Activated CD4-positive, alpha-beta T cell treated with anti-CD3 and anti-CD28 coated beads, Interleukin-2, amount 10 ng/mL, durations not matched to agents 7 days and 5 days (primary cell): ENCODE measurements at places on chromosomes 12 and 14. TPM values are rescaled to one million over a fixed set of nuclear protein-coding genes. Genes with fewer than 3 reads are reported as not detected.

Gene DDX11
- total RNA-seq: 143 TPM

Gene IFNG-AS1
- not detected for total RNA-seq

Gene TESPA1
- total RNA-seq: 136 TPM

Gene NOS1
- total RNA-seq: not detected

Gene KLRG1
- 3.0 TPM for total RNA-seq

Gene FOXA1
- not detected for total RNA-seq

Gene MAP3K9
- total RNA-seq: 4.8 TPM

Gene FAIM2
- total RNA-seq: 0.50 TPM

Gene CHMP4A
- 79.8 TPM for total RNA-seq

Gene BICDL1
- 65.9 TPM for total RNA-seq

Gene ZDHHC22
- total RNA-seq: not detected

Gene TMTC1
- not detected for total RNA-seq

- H3K4me3 ChIP-seq: no peak overlapping the region
- peaks cover 20% of the 10 kb centered on the region for H3K4me1 ChIP-seq
- peaks cover 93% of the 10 kb centered on the region for H3K27me3 ChIP-seq
- DNase-seq: no peak
- no peak overlapping the region for H3K27ac ChIP-seq
- H3K36me3 ChIP-seq: no peaks in the 10 kb centered on the region
These were observed 6.7 kb downstream of the B4GALNT1 start for GRCh38 chr12:57626111-57626920.

DNA sequence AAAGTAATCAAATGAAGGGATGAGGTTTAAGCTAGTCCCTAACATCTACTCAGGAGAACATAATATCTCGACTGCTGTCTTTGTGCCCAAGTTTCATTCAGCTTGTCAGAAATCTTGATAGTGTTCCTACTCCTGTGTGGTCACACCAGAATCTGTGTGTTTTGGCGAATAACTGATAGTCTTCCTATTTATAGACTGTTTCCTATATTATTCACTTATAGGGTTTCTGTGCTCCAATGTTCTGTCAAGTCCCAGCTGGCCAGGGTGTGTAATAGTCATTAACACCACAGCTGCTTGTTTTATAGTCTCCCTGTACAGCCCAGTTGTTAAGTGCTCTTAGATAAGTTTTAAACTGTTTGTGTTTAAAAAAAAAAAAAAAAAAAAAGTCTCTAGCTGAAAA lies 45.9 kb downstream of the GPR135 start:
- H3K27ac ChIP-seq: no peak overlapping the region
- H3K4me3 ChIP-seq: no peak overlapping the region
- H3K36me3 ChIP-seq: no peaks in the 10 kb centered on the region
- H3K27me3 ChIP-seq: no peaks in the 10 kb centered on the region
- no peak for DNase-seq

GRCh38 chr12:66196806-66197205 lies 7.8 kb downstream of the IRAK3 start:
- H3K27ac ChIP-seq: peak overlapping the region; percentile 47
- DNase-seq: no peak
- no peak overlapping the region for H3K4me3 ChIP-seq
- H3K36me3 ChIP-seq: no peaks in the 10 kb centered on the region

- H3K27me3 ChIP-seq: peaks cover 8% of the 10 kb centered on the region
- no peaks in the 10 kb centered on the region for H3K36me3 ChIP-seq
- no peaks in the 10 kb centered on the region for H3K4me1 ChIP-seq
- H3K27ac ChIP-seq: no peak overlapping the region
These were observed 207.0 kb downstream of the TMEM121 start for GRCh38 chr14:105733081-105734065.

- H3K4me1 ChIP-seq: peaks cover 45% of the 10 kb centered on the region
- peaks cover 38% of the 10 kb centered on the region for H3K36me3 ChIP-seq
- peak overlapping the region; percentile 99 for H3K27ac ChIP-seq
- DNase-seq: no peak
These were observed 8.6 kb upstream of the USP15 start for GRCh38 chr12:62251609-62251958.

DNA sequence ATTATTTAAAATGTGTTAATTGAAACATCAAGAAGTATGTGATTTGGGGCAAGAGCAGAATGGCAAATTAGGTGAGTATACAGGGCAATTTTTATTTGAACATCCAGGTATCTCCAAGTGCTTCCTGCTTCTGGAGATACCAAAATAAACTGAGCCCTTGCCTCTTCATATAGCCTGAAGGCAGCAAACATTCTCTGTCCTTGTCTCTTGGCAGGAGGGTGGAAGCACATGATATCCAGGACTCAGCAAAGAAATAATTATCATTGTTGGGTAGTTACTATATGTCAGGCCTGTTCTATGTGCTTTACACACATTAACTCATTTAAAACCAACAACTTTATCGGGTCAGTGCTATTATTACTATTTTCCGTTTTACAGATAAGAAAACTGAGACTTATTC lies 12.5 kb downstream of the LIN7A start:
- no peak overlapping the region for H3K27ac ChIP-seq
- no peak overlapping the region for H3K4me3 ChIP-seq
- no peaks in the 10 kb centered on the region for H3K36me3 ChIP-seq
- DNase-seq: no peak
- no peaks in the 10 kb centered on the region for H3K27me3 ChIP-seq

DNA sequence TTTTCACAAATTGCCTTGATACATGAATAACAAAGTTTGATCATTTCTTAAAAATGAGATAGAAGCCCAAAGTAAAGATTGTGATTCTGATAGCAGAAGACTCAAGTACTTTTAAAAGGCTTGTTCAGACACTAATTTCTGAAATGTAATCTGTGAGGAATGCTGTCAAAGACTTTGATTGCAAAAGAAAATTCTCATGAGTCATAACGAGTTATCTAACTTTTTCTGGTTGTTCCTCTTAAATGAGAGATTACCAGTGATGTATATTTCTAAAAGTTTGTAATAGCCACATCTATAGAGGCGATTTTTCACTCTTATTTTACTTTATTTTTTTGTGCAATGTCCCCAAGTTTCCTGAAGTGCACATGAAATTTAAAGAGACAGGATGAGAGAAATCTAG lies 7.0 kb downstream of the PYGL start:
- H3K27me3 ChIP-seq: peaks cover 28% of the 10 kb centered on the region
- no peak overlapping the region for H3K4me3 ChIP-seq
- H3K36me3 ChIP-seq: no peaks in the 10 kb centered on the region
- H3K27ac ChIP-seq: no peak overlapping the region
- peaks cover 4% of the 10 kb centered on the region for H3K4me1 ChIP-seq

GRCh38 chr12:13537623-13538022 lies 341.1 kb downstream of the EMP1 start:
- H3K27me3 ChIP-seq: peaks cover 13% of the 10 kb centered on the region
- DNase-seq: no peak

GRCh38 chr12:66915306-66915904 lies 236.5 kb upstream of the GRIP1 start:
- H3K36me3 ChIP-seq: no peaks in the 10 kb centered on the region
- no peak for DNase-seq
- H3K4me3 ChIP-seq: no peak overlapping the region
- H3K27ac ChIP-seq: no peak overlapping the region
- H3K27me3 ChIP-seq: no peaks in the 10 kb centered on the region

DNA sequence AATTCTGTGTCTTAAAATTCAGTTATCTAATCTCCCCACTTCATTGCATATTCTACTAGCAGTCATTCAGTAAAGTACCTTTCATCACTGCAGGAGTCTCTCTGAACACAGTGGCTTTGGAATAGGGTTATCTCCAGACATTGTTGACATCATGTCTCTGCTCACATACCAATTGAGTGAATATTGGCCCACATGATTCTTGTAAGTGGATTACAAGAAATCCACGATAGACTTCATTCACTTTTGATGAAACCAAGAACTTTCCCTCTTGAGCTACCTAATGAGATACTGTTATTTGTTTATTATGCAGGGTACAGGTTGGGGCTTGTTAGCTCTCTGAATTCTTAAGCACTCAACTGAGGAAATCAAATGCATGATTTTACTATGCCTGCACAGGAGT lies 284.9 kb downstream of the RAD51B start:
- H3K27me3 ChIP-seq: no peaks in the 10 kb centered on the region
- H3K4me3 ChIP-seq: no peak overlapping the region
- no peak for DNase-seq
- H3K36me3 ChIP-seq: peaks cover 24% of the 10 kb centered on the region
- no peak overlapping the region for H3K27ac ChIP-seq

DNA sequence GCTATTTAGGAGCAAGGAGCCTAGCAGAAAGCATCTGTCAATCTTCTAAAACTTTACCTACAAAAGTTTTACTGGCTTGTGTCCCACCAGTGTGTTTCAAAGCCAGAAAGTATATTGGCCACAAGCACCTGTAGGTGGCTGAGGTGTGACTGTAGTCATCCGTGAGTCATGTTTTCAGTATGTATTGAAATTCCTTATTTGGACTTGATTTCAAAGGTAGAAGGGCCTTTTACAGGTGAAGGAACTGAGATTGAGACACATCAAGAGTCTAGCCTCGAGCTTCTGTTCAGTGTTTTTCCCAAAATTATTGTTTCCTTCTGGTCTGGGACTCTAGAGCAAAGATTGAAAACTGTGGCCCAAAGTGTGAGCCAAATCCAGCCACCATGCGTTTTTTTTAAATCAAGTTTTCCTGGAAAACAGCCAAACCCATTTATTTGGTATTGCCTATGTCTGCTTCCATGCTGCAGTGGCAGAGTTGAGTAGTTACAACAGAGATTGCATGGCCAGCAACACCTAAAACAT lies 195.3 kb upstream of the BCL2L14 start:
- H3K27ac ChIP-seq: no peak overlapping the region
- no peak overlapping the region for H3K4me3 ChIP-seq
- H3K27me3 ChIP-seq: no peaks in the 10 kb centered on the region
- DNase-seq: no peak

DNA sequence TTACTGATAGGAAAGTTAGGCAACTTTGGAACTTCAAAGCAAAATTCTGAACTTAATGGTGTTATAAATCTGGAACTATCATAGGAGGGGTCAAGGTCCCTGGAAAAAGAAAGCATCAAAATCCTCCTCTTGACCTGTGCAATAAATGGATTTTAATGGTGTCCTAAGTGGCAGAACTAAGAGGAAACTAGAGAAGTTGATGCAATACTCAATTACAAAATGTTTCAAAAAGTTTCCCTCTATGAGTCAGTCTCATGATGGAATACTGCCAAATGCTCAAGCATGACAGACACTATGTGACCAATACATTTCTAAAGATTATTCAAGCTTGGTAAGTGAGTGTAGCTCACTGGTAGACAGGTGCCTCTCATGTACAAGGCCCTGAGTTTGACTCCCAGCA lies 47.7 kb upstream of the ERGIC2 start:
- DNase-seq: no peak
- no peaks in the 10 kb centered on the region for H3K4me1 ChIP-seq
- peaks cover 9% of the 10 kb centered on the region for H3K27me3 ChIP-seq
- no peak overlapping the region for H3K27ac ChIP-seq
- H3K4me3 ChIP-seq: no peak overlapping the region
- H3K36me3 ChIP-seq: no peaks in the 10 kb centered on the region

DNA sequence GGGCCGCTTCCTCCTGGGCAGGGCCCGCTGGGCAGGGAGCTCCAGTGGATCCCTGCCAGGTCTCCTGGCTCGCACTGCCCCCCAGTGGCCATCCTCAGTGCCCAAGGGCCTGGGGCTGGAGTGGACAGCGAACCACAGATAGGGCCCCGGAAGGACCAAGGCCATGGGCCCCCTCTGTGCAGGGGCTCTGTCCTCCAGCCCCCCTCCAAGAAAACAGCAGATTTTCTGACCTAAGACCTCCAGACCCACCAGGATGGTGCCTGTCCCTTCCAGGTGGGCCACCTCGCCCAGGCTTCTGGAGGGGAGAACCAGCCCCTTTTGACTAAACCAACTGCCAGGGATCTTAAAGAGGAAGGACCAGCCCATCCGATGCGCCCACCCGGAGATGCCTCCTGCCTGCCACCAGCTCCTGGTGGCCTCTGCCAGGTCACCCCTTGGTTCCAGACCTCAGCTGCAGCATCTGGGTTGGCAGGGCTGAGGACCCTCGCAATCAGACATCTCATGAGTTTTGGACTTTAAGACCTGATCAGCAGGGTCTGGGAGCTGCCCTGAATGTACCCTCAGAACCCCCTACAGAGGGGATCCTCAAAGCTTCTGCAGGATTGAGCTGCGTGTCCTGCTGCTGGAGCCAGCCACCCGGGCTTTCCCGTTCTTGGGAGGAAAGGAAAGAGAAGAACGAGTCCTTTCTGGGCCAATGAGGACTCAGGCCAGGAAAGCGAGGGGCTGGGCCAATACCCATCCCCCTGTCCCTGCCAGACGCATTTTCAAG lies 325.8 kb upstream of the DIO3 start:
- DNase-seq: peak; percentile 30
- H3K36me3 ChIP-seq: no peaks in the 10 kb centered on the region
- no peak overlapping the region for H3K27ac ChIP-seq
- H3K27me3 ChIP-seq: no peaks in the 10 kb centered on the region

GRCh38 chr12:117318591-117318990 lies 42.8 kb downstream of the NOS1 start:
- no peaks in the 10 kb centered on the region for H3K27me3 ChIP-seq
- no peaks in the 10 kb centered on the region for H3K4me1 ChIP-seq
- no peak overlapping the region for H3K4me3 ChIP-seq
- no peak overlapping the region for H3K27ac ChIP-seq
- H3K36me3 ChIP-seq: no peaks in the 10 kb centered on the region

DNA sequence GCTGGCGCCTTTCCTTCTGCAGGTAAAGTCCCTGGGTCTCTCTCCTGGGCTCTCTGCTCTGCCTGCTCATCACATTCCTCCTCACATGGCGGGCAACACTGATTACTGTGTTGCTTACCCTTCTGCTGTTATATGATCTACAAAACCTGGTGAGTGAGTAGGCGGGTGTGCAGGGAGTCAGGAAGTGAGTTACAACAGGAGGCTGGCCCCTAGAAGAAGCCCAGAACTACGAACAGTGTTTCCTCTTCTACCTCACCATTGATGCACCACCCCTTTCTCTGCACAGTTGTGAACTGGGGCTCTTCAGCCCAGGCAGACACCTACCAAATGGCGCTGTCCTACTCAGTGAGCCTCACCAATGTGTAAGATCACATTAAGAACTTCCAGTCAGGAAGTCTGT lies 4.9 kb upstream of the KLHL33 start:
- peaks cover 3% of the 10 kb centered on the region for H3K27me3 ChIP-seq
- peak overlapping the region; percentile 84 for H3K27ac ChIP-seq
- H3K4me3 ChIP-seq: no peak overlapping the region
- DNase-seq: peak; percentile 15

- DNase-seq: no peak
- H3K4me3 ChIP-seq: no peak overlapping the region
- H3K27ac ChIP-seq: no peak overlapping the region
- H3K4me1 ChIP-seq: no peaks in the 10 kb centered on the region
- H3K36me3 ChIP-seq: no peaks in the 10 kb centered on the region
- peaks cover 30% of the 10 kb centered on the region for H3K27me3 ChIP-seq
These were observed 18.5 kb downstream of the BHLHE41 start for GRCh38 chr12:26106347-26106746.
